Breast epithelium (tissue), 4 donors: ENCODE measurements at places on chromosomes 1 and 21. TPM values are rescaled to one million over a fixed set of nuclear protein-coding genes. Genes with fewer than 3 reads are reported as not detected.

KRTAP12-2 gene
- total RNA-seq = not detected

RSBN1 gene
- total RNA-seq = 41.3 TPM

DNM3 gene
- 5.1 TPM for total RNA-seq

DNA sequence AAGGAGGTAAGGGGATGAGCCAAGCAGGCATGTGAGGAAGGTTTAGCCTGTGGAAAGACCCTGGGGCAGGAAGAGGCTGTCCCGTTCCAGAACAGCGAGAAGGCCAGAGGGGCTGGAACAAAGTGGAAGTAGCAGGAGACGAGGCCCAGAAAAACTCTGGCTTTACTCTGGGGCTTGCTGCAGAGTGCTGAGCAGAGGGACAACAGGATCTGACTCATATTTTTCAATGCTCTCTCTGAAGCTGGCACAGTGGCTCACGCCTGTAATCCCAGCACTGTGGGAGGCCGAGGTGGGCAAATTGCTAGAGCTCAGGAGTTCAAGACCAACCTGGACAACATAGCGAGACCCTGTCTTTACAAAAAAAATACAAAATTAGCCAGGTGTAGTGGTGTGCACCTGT is 52.4 kb upstream of the PAX7 start:
- no peak for DNase-seq

DNA sequence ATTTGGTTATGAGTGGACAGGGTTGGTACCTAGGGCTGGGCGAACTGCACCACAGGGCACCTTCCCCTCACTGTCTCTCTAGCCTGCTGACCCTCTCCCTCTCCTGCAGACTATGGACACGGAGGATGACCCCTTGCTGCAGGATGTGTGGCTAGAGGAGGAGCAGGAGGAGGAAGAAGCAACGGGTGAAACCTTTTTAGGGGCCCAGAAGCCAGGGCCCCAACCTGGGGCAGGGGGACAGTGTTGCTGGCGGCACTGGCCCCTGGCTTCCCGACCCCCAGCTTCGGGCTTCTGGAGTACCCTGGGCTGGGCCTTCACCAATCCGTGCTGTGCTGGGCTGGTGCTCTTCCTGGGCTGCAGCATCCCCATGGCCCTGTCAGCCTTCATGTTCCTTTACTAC is 21.9 kb downstream of the DISP3 start:
- no peak for DNase-seq

GOLT1A gene
- not detected for total RNA-seq

- no peak for DNase-seq
Measured at GRCh38 chr1:223009406-223009805, 133.6 kb downstream of the TLR5 start.

NBPF11 gene
- total RNA-seq = 19.6 TPM

DNA sequence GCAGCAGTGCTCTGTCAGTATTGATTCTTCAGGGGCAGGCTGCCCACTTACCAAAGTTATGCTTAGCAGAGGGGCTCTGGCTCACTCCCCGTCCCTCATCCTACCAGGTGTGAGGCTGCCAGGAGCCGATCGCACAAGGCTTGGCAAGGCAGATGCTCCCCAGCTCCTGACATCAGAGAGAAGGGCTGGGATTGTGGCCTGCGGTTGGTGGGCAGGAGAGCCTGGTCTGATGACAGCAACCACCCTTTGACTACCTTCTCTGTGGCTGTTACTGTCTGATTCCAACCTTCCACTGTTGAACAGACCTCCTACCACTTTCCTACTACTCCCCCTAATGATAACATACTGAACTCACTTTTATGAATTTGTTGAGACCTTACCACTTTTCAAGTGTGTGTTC is 23.7 kb upstream of the WDR26 start:
- DNase-seq = no peak

- no peak for DNase-seq
Measured at GRCh38 chr1:232221802-232222499, 408.0 kb downstream of the SIPA1L2 start.

- DNase-seq = no peak
Measured at GRCh38 chr1:25445993-25446538, 15.4 kb downstream of the MACO1 start.

GRCh38 chr21:45278156-45278911 is 9.4 kb downstream of the POFUT2 start:
- DNase-seq = peak; percentile 41
